ENCODE measurements at places on chromosomes 1 and 21.

GRCh38 chr1:102970496-102971078 lies 137.7 kb downstream of the COL11A1 start:
- no peak for DNase-seq

GRCh38 chr1:109356915-109357314 lies 40.8 kb downstream of the SORT1 start:
- DNase-seq, result no peak

DNA sequence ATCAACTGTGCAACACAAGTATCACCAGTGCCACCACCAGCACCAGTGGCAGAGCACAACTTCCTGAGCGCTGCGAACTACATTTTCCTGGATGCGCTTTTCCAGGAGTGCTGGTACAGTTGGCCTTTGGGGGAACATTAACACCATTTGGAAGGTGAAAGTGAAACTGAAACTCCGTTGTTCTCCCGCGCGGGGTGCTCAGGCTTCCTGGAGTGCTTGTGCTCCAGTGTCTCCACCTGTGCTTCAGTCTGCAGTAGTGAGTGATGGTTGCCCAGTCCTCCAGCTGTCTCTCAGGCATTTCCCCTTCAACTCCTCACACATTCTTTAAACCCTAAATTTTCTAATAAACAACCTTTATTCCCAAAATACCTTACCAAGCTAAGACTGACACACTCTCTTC lies 187.8 kb downstream of the LRRIQ3 start:
- DNase-seq, result no peak

DNA sequence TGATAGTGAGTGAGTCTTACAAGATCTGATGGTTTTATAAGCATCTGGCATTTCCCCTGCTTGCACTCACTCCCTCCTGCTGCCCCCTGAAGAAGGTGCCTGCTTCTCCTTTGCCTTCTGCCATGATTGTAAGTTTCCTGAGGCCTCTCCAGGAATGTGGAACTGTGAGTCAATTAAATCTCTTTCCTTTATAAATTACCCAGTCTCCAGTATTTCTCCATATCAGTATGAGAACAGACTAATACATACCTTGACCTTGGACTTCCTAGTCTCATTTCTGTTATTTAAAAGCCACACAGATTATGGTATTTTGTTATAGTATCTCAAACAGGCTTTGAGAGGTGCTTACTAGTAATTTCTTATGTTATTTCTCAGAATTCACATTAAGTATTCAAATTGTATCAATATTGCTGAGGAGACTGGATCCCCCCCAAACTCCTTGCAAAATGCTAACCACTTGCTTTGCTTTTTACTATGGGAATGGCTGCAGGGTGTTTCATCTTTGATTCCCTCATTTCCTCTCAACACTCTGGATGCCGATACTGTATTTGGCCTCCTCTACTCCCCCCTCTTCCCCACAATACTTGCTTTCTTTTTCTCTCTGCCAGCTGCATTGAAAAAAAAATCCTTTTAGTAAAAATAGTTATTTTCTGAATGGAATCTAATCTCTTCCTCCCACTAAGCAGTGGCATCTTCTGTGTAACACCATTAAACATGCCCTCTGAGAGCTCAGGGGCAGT lies 96.9 kb upstream of the WLS start:
- DNase-seq, result no peak

DNA sequence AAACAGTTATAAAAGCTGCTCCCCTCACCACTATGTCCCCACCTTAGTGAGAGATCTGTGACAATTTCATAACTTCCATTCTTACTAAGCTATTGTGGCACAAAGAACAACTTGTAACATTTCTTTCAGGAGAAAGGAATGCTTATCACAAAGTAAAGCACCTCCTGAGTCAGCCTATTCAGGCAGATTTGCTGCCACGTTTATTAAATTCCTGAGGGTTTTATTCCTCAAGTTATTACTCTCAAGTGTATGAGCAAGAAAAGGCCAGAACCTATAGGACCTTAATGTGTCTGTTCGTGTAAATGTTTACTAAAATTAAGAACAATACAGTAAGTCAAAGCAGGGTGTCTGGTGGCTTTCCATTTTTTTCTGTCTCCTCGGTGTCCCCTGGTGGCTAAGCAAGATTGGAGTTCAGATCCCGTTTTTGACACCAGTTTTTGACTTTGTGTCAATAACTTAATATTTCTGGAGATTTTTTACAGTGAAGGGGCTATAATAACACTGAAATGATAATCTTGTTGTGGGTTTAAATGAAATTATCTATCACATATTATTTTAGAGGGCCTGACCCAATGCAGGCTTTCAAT lies 1539.6 kb downstream of the BRINP3 start:
- DNase-seq, result no peak

All from D721Med (cell line).